Caudate nucleus (tissue), 63 donors: ENCODE measurements at places on chromosomes 6 and 20.

- no peak for DNase-seq
Observed at GRCh38 chr6:44397424-44398164, 10.1 kb downstream of the CDC5L start.

DNA sequence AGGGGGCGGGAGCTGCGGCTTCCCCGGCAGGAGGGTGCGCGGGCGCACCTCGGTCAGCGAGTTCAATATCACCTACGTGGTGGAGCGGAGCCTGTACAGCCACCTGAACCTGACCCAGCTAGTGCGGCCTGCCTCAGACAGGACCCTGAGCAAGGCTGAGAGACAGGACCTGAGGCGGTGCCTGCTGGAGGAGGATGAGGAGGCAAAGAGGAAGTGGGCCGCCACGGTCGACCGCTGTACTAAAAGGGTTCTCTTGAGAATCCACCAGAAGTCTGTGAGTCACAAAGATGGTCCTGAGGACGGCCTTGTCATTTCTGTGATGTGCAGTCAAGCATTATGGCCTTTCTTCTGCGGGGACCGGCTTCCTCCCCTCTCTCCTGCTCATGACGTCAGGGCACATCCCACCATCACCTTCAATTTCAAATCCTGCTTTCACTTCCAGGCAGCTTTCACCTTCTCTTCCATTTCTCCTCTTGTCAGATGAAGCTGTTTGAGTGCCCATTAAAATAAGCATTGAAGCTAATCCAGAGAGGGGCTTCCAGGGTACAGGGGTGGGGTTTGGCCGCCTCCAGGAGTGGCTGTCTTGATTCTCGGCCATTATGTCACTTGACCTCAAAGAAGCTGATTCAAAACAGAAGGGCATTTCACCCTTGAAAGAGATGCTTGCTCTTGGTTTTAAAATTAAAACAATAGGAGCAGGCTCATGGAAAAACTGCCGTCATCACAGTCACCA, 177.6 kb downstream of the SASH1 start:
- no peak for DNase-seq

- DNase-seq = peak; percentile 39
Observed at GRCh38 chr6:85641897-85642773, 551 bp downstream of the SYNCRIP start.

DNA sequence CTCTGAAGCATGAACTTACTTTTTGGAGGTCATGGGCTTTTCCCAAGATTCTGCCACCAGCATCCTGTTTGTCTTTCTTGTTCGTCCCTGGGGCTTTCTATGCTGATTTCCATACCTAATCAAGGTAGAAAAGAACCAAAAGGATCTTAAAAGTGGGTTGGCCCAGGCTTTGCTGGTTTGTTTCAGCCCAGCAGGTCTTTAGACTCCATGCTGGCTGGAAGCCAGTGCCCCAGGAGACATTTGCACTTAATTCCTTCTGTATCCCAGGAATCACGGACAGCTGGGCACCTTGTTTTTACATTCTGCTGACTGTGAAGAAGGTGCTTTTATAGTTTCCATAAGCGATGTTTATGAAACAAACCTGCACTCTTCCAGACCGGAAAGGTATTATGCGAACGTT, 195.9 kb downstream of the CDH4 start:
- no peak for DNase-seq

DNA sequence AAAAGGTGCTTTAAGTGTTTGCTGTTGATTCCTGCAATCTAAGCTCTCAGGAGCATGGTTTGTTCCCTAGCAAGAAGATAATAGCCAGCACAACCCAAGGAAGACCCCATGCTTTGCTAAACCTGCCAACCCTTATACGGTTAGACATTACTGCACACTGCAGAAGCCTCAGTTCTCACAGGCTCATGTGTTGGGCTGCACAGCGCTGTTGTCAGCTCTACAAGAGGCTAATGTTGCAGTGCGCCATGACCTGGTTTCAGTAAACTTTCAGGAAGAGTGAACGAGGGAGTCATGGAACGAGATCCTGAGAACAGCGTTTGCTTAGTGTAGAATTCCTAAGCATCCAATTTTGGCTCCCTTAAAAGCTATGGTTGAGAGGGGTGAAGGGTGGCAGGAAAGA, 218.5 kb downstream of the ARHGAP18 start:
- no peak for DNase-seq

DNA sequence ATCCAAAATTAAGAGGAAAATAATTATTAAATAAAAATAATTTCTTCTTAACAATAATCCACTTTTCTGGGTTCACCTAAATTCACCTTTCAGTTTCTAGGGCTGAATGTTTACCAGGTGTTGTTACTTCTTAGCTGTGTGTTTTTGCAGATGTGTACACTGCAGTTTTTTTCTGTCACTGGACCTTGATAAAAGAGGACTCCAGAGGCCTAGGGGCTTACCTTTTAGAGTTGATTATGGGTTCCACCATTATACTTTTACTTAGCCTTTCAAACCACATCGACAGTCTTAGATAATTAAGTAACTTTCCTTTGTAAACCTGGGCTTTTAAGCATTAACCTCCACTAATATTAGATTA, 766.5 kb downstream of the BCKDHB start:
- no peak for DNase-seq

DNA sequence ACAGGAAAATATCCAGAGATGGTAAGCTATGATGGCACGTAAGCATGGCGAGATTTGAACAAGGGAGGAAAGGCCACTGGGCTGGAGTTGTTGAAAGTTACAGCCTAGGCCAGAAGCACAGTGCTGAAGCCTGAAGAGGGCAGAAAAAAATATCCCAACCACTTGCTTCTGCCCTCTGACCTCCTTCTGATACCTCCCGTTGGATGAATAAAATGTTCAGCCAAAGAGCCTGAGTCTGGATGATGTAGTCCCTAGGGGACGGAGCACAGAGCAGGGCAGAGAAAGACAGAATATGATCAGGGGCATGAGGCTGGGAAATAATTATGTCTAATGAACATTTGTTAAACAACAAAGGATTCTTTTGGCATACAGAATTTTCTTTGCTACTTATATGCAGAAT, 19.7 kb downstream of the KLHL31 start:
- no peak for DNase-seq

DNA sequence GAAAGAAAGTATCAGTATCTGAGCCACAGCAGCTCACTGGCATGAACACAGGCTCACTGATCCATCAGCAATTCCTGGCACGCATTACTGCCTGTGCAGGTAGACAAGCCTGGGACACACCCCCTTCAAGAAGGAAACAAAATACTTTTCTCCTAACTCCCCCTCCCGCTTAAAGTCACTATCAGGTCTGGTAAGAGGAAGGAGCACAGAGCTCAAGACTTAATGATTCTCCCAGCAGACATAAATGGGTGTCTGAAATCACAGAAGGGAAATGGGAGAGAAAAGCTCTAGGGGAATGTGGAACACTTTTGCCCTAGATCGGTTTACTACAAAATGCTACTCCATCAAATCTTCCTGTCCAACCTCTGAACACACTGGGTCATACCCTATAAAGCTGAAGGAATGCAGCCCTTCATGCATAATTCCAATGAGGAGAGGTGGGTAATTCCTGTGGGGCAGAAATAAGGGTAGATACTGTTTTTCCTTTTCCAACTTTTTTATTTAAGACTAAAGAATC, at the start of gene ADGRF1:
ADGRF1 (minus strand) TSS at position 58 of the 517 bp plus-strand sequence. CDS start 13,271 bp downstream, outside the sequence.
- no peak for DNase-seq

DNA sequence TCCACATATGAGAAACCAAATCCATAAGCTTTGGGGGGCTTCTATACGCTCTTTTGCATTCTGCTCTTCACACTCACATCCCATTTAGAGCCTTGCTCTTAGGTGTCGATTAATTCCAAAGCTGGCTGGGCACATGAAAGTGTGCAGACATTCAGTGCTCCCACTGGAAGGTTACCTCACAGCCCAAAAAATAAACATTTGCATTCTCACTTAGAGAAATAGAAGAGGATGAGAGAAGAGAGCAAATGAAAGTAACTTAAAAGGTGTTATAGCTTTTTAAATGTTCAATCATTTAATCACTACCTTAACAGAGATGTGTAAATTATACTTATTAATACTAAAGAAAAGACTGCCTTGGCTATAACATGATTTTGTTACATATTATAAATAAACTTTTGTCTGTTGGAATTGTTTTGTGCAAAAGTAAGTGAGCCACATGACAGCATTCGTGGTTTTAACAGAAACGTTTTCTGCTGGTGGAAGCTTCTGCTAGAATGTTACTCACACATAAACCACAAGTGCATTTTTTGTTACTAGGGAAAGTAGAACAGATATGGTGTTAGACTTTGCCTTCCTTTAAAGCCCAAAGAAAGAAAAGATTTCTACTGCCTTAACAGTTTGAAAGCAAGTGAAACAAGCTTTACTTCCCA, 116.7 kb downstream of the SIM1 start:
- no peak for DNase-seq

- DNase-seq = no peak
Observed at GRCh38 chr6:14658886-14659561, 541.5 kb downstream of the CD83 start.

DNA sequence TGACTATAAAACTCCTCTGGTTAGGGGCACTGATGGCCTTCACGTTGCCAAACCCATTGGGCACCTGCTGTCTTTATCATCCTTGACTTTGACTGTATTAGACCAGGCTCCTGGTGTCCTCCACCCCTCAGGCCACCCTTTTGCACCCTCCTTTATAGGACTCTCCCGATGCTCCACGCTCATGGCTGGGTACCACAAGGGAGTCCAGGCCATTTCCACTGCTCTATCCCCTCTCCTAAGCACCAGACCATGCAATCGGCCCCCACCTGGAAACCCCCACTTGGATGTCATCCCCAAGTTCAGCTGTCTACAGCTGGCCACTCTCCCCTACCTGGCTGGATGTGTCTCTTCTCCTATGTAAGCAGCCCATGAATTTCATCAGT, 115.2 kb downstream of the TOX2 start:
- DNase-seq = no peak

GRCh38 chr6:36378243-36378920, 9.1 kb downstream of the ETV7 start:
- no peak for DNase-seq

- DNase-seq = no peak
Observed at GRCh38 chr6:3296078-3296477, 37.3 kb downstream of the PSMG4 start.

DNA sequence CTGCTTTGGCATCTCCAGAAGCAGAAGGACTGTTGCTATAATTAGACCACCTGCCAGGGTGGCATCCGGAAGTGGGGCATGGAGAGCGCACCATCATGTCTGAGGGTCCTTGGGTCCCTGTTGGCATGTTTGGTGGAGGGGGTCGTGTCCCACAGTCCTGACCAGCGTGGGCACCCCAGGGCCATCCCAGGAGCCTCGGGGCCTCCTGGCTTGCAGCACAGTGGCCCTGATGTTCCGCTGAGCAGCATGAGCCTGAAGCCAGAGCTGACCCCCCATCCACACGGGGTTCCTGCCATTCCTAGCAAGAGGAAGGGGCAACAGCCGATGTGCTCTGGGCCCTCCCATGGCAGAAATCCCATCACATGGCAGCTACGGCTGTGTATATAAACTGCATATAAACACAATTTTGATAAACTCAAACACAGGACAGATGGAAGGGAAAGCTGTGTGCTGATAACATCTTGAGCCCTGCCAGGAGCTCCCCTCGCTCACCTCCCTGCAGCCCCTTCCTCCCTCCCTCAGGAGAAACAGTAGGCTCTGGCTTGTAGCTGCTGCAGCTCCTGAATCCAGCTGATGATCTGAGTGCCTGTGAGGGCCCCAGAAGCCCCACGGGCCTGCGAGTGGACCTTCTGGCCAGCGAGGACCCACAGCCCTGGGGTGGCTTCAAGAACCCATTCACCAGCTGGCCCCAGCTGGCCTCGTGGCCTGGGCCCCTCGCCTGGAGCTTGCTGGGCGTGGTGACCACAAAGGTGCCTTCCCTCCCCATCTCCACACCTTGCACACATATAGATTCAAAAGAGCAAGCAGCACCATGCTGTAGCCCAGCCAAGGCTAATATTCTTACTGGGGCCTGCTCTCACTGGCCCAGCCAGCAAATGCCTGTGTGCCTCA, 321.6 kb downstream of the CDH4 start:
- no peak for DNase-seq

GRCh38 chr20:6506906-6507305, 260.6 kb upstream of the BMP2 start:
- DNase-seq = no peak

GRCh38 chr20:42634156-42634555, 555.5 kb downstream of the PTPRT start:
- no peak for DNase-seq

DNA sequence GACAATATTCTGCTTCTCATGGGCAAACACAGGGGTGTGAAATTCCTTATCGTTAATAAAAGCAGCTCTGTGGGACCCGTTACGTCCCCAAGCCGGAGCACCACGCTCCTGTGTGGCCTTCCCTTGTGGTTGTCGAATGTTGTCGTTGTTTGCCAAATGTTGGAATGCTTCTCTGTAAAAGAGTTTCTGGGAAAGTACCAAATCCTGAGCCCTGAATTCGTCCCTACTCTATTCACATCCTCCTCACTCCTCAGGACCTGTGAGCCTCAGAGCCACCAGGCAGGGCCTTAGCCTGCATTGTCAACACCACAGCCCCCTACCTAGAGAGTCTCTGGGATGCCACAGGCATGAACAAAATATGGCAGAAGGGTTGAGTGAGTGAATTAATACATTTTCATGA, 64.0 kb downstream of the THBS2 start:
- no peak for DNase-seq

DNA sequence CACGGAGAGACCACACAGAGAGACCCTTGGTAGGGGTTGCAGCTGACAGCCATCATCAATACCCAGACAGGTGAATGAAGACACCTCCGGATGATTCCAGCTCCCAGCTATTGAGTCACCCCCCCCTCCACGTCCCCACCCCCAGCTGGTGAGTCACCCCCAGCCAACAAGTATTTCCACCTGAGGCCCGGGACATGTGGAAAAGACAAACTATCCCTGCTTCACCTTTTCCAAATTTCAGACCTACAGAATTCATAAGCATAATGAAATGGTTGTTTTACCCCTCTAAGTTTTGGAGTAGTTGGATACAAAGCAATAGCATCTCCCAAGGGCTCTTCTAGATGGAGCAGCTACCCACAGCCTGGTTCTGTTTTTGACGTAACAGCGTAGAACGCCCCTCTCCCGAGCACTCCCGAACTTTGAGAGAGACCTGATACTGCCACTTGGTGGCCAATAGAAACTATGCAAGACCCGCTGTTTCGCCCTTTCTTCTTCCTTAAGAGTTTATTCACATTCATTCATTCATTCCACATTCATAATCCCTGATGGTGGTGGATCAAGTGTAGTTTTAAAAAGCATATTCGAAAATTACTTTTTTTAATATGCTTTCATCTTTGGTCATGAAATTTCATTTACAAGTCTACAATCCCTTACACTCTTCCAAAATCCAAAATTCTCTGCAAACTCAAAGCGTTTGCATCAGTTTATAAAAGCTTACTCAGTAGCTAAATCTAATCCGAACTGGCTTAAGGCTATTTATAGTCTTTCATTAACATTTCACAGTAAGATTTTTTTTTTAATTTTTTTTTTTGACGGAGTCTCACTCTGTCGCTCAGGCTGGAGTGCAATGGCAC, 15.1 kb upstream of the PPP1R16B start:
- DNase-seq = no peak

GRCh38 chr6:170265655-170266054, 25.2 kb downstream of the DLL1 start:
- DNase-seq = peak; percentile 72

GRCh38 chr6:29959467-29959866, 17.1 kb downstream of the HLA-A start:
- DNase-seq = no peak

- DNase-seq = no peak
Observed at GRCh38 chr6:73078908-73079610, 146.2 kb downstream of the KHDC1L start.

GRCh38 chr6:47076422-47077344, 34.6 kb upstream of the ADGRF1 start:
- DNase-seq = no peak
